ENCODE measurements at places on chromosomes 1 and 21.

DNA sequence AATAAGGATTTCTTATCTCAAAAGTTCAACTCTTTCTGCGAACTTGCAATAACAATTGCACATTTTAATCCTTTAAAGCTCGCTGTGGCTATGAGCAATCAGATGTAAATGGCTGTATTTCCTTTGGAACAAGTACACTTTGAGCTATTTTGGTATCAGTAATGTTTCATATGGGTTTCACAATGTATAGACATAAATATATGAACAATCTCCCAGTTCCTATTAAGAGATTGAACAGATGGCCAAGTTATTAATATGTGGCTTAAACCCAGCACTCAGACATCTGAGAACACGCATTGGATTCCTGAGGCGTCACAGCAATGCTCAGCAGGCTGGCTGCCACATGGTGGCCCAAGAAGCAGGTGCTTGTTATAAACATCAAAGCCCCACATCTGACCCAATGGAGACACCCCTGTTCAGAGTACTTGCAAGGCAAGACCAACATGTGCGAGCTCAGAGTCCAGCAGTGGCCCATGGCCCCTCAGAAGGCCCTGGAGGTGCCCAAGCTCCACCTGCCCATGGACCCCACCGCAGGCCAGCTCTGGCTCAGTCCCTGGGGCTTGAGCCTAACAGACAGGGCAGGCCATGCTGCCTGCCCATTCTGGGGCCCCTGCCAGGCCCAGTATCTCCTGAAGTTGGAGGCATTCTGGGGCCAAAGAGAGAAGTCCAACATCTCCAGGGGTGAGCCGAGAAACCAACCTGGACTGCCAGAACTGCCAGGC is 23.7 kb downstream of the PSMG1 start:
- no peak for DNase-seq

DNA sequence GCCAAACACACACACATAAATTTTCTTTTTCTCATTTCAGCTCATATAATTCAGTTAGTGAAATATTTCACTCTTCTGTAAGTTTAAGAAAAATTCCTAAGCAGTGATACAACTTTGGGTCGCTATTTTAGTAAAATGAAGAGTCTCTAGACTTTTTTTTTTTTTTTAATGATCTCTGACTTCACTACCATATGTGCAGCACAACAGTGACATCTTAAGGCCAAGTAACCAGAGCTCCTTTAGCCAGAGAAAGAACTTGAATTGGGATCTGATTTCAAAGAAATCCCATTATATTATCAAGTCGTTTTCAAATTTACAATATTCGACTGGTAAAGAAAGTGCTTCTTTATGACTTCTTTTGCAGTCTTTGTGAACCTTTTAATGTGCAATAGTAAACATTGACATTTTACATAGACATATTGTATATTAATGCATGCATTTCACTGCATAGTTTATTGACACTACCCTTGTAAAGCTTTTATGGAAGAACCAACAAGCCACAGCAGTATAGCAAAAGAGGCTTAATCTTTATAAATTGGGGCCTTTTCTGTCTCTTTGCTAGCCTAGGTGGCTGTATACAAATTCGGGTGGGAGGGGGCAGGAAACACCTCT is 62.2 kb downstream of the LRRC40 start:
- DNase-seq: no peak

GRCh38 chr1:45103534-45103933 is 91.5 kb downstream of the UROD start:
- DNase-seq: no peak

DNA sequence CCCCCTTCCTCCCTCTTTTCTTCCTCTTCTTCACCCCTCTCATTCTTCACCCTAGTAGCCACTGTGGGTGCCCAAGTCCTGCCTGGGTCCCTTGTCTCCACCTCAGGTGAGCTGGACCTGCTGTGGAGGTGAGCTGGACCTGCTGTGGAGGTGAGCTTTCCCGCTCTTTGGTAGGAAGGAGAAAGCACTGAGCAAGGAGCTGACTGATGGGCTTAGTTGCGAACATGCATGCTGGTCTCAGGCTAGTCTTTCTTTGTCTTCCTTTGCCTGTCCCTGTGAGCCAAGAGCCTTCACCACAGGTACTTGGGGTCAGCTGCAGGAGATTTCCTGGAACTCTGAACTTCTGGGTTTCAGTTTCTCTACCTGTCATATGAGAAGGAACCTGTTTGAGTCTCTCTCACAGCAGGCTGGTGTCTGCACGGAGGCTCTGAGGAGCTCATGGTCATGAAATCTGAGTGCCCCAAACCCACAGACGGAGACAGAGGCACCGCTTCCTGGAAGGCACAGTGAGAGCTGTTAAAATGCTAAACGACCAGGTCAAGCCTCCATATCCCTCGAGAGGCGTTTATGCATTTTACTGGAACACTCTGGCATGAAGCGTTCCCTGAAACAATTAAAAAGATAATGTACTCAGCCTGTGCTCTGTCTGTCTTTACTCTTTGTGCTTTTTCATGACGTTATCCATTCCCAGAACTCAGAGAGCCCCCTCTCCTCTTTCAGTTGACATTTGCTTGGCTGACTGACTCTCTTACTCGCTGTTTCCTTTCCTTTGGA is 69.5 kb downstream of the RHOU start:
- no peak for DNase-seq

- no peak for DNase-seq
Measured at GRCh38 chr1:230114237-230114651, 47.2 kb downstream of the GALNT2 start.

GRCh38 chr1:243708210-243708609 is 141.8 kb downstream of the AKT3 start:
- DNase-seq: no peak

- DNase-seq: no peak
Measured at GRCh38 chr1:34320053-34320669, 143.5 kb downstream of the C1orf94 start.

GRCh38 chr1:227191607-227192006 is 126.7 kb downstream of the CDC42BPA start:
- no peak for DNase-seq

- no peak for DNase-seq
Measured at GRCh38 chr1:52386458-52386857, 17.8 kb downstream of the ORC1 start.

DNA sequence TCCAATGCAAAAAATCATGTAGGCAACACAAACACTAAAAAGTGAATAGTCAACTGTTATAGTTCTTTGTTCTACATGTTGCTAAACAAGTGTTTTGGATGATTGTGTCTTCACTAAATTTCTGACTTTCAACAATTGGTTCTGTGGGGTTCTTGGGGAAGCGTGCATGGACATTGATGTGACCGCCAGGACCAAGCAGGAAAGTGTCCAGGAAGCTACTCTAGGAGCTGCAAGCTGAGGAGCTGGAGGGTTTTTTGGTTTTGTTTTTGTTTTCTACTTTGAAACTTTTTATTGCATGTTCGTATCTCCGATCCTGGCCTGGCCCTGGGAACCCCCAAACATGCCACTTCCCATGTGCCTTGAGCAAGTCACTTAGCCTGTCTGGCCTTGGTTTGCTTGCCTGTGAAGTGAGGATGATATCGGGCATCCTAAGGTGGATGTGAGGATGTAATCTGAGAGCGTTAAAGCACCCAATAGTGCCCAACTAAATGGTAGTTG is 8.0 kb downstream of the TMPRSS3 start:
- DNase-seq: no peak

DNA sequence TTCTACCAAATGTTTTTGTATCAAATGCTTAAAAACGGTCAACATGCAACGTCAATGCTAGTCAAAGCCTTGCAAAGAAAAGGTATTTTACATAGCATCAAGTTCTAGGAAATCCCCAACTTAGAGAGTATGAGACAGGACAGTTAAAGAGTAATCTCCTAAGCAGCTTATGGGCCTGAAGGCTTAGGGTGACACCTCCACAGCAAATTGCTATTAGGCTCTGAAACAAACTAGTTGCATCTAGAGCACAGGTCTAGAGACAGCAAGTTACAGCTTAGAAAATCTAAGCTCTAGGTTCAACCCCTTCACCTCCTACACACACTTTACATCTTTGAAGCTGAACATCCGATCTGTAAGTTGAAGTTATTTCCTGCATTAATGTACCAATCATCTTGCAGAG is 13.7 kb downstream of the PABPC4 start:
- no peak for DNase-seq

GRCh38 chr1:104466068-104466467 is 716.4 kb downstream of the AMY1C start:
- DNase-seq: no peak

DNA sequence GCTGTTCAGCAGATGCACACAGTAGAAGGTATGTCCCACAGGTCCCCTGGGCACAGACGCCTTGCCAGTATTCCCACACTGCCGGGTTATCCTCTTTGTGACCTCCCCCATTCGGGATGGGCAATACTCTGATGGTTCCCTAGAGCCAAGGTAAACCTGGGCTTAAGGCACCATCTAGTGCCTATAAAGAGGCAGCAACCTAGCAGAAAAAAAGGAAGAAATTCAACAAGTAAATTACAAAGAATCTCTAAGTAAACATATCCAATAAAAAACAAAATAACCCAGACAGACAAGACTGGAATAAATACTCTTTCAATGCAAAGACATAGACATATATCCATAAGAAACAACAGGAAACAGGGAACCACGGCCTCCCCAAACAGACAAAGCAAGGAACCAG is 39.4 kb downstream of the HSF2BP start:
- DNase-seq: no peak

GRCh38 chr1:57795886-57796285 is 372.0 kb upstream of the DAB1 start:
- no peak for DNase-seq

- DNase-seq: no peak
Measured at GRCh38 chr1:232909752-232910151, 40.7 kb upstream of the NTPCR start.

DNA sequence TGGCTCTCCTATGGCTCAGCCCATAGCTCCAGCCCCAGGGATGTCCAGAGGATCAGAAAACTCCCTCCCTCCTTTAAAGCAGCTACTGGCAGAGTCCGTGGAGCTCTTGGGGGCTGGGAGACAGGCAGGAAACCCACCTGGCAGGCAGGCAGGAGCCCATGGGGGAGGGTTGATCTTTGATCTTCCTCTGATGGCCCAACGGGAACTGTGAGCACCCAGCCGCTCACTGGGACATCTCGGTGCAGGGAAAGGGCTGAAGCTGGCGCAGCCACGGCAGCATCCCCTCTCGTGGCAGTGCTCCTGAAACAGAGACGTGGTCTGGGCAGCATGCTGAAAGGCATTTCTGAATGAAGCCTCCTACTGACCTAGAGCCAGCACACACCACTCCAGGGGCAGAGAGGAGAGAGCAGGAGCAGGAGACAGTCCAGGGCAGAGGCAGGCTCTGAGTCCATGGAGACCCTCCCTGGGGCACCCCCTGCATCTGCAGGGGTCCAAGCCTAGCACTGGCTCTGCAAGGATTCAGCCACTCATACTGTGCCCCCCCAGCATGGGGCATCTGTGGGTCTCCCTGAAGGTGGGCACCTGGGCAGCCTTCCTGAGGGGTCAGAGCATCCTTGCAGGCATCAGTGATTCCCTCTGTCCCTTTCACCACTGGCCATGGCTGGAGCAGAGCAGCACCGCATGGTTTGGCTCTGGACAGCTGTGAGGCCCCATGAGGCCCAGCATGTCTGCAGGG is 4.9 kb upstream of the SLX9 start:
- DNase-seq: no peak

- no peak for DNase-seq
Measured at GRCh38 chr1:236064674-236065508, at the start of gene NID1. NID1 (minus strand) TSS chr1:236065090; CDS start chr1:236065079, 11 bp downstream.

- no peak for DNase-seq
Measured at GRCh38 chr1:24656046-24656445, 12.9 kb downstream of the SRRM1 start.

GRCh38 chr1:46903481-46903880 is 37.8 kb downstream of the CYP4A11 start:
- no peak for DNase-seq

DNA sequence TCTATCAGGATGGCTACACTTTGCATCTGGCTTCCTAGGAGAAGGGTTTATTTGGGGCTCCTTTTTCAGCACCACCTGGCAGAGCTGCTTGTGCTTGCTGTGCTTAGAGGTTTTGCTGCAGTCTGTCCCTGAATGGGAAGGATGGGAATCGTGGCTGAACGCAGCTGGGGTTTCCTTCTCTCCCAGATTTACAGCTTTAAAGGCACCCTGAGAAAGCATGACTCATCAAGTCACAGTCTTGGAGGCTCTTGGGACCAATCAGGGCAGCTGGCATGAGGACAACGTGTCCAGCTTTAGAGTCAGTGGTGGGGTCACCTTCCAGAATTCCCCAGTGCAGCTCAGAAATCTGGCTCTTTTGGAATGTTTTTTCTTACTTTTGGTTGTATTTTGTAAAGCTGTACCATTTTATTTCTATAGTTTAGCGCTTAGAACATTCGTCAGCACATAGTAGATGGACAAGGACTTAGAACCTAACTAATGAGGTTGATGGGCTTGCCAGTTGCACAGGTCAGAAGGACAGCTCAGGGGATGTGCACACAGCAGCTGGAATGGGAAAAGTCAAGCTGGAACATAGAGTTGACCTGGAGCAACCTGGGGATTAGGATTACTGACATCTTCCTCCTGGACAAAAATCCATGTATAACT is 222.6 kb downstream of the PRDM2 start:
- DNase-seq: no peak

DNA sequence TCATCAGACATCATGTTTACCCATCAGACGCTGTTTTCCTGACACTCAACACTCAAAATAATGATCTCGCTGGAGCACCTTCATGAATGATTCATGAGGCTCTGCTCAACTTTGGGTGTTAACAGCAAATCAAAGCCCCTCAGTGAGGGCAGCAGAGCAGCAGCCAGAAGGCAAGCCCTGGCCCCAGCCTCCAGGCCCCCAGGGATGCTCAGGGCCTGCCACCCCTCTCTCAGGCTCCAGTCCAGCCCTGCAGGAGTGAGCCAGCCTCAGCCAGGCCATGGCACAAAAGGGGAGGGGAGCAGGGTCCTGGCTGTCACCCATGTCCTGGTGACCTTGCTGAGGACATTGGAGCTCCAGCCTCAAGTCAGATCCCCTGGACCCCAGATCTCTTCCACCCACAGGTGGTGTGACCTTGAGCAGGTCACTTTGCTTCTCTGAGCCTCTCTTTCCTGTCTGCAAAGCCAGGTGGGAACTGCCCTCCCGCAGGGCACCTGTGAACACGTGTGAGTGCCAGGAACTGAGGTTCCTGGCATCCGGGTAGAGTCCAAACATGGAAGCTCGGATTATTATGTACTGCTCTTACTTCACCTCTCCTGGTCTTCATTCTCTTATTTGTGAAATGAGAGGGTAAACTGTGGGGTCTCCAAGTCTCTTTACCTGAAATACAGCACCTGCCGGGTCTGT is 161.6 kb upstream of the VAMP3 start:
- no peak for DNase-seq

DNA sequence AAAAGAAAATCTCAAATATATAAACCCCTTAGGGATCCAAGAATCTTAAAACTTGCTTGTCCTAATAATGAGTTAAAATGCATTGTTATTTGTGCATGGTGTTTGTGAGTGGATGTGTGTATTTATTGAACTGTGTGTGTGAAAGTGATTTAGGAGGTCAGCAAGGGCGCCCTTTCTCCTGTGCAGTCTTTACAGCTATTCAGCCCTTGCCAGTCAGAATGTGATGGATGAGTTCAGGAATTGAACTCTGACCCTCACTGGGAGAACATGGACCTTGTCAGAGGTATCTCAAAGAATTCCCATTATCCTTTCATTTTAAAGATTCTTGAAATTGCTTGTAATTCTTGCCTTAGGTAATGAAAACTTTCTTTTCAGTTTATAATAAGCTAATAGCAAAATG is 493.0 kb upstream of the ADGRL4 start:
- DNase-seq: no peak

- no peak for DNase-seq
Measured at GRCh38 chr1:5734996-5735395, 257.2 kb downstream of the NPHP4 start.

Data from NCI-H1048 (cell line).